Occipital lobe (tissue), 3 donors: ENCODE measurements at places on chromosomes 11 and 22. TPM values are rescaled to one million over a fixed set of nuclear protein-coding genes. Genes with fewer than 3 reads are reported as not detected.

The TSPAN32 gene
- total RNA-seq, result not detected

- no peak for DNase-seq
Measured at GRCh38 chr22:19666673-19667593, 47.4 kb upstream of the SEPTIN5 start.

DNA sequence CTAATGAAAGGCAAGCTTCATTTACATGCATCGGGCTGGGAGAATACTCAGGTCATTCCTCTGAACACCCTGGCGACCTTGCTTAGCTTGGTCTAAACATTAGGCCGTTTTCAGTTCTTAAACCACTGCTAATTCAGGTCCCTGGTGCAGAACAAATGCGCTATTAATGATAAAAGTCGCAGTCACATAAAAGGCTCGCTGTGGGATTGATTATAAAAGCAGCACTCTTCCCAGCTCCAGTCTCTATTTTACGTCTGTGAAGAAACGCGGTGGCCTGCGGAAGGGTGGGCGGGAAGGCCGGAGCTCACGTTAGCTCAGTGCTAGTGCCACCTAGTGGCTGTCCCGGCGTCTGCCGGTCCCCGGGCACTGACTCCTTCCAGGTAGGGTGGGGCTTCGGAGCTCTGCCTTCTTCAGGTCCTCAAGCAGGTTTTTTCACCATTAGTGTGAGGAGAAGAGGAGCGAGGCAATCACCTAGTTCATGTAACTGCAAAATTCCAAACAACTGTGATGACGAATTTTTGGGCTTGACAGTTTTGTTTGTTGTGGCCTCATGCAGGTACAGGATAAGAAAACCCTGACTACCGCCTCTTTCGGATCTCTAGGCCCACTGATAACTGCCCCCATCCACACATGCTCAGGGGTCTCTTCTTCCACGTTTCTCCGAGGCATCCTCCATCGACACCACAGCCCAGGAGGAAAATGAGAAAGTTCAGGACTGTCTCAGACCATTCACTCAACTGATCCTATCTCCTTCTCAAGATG lies 66.5 kb upstream of the CLMP start:
- DNase-seq, result peak; percentile 55

- DNase-seq, result no peak
Measured at GRCh38 chr22:33409079-33409478, 350.9 kb upstream of the SYN3 start.

GRCh38 chr11:131977854-131978253 lies 607.4 kb downstream of the NTM start:
- DNase-seq, result no peak

DNA sequence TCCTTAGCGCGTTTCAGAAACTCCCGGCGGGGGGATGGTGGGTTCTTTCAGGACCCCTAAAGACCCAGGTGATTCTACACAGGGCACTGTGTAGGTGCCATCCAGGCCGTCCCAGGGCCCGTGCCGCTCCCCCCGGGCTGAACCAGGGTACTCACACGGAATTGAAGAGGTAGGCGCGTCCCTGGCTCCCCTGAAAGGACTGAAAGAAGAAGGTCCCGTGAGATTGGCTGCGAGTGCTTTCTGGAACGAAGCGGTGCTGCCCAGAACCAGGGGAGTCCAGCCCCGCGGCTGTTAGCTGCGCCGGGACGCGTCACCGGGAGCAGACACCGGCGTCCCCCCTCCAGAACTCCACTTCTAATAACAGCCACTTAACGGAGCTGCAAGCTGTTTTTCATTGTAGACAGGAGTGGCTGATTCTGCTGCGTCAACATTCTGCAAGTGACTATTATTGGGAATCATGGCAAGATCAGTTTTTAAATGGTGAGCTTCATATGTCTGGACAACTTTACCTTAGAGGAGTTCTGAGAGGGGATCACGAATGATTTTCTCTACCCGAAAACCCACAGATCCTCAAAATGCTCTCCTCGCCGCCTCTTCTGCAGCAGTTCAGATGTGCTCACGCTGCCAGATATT lies 31.8 kb downstream of the YPEL1 start:
- DNase-seq, result no peak

The MS4A3 gene
- 0.16 TPM for total RNA-seq

DNA sequence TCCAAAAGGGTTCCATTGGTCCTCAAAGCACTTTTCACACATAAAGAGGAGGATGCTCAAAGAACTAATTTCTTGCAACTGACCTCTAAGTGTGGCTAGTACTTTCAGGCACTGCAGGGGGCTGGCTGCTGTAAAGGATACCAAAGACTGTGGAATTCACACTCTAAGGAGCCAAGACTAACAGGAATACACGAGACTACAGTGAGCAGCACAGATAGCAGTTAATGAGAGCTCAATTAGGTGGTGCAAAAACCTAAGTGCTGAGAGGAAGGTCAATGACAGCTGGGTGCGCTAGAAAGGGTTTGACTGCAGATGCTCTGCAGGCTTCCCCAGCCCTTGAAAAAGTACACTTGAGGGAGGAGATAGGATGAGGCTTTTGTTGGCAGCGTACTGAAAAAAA lies 124.3 kb upstream of the NTM start:
- DNase-seq, result no peak

- DNase-seq, result no peak
Measured at GRCh38 chr22:44400763-44401060, 88.0 kb upstream of the SHISAL1 start.

The TRIM49 gene
- total RNA-seq, result not detected

GRCh38 chr22:32576553-32577253 lies 102.1 kb downstream of the FBXO7 start:
- DNase-seq, result no peak

The CD248 gene
- 1.1 TPM for total RNA-seq

The BIRC3 gene
- 1.7 TPM for total RNA-seq

DNA sequence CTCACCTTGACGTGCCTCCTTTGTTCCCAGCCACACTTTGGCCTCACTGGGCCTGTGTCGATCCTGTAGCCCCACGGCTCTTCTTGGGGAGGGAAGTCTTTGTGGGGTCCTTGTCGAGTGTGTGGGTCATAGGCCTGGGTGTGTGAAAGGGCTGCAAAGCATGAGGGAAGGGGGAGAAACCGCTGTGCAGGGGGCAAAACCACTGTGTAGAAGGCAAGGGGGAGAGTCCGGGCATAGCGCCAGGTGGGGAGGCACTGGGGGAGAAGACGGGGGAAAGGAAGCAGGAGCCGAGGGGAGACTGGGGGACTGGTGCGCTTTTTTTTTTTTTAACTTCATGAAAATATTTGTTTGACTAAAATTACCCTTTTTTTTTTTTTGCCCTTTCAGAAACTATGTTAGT lies 65.1 kb upstream of the RASD2 start:
- DNase-seq, result no peak

The PGA4 gene
- 0.31 TPM for total RNA-seq

The HTR3B gene
- 0.31 TPM for total RNA-seq

DNA sequence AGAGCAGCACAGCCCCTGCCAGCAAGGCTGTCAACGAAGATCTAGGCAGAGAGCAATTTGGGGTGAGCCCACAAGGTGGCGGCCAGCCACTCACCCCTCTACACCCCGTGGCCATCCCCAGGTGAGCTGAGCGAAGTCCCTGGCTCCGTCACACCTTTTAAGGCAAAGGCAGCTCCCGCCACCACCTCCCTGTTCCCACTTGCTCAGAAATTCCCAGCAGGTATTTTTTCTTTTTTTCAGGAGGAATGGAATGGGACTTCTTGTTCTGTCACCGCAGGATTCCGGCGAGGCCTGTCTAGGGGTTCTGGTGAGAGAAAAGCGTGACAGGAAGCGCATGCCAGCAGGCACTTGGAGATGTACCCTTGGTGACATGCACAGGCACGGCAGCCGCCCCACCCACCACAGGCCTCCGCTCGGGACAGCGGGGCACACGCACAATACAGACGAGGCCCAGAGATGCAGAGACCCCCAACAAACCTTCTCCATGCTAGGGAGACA lies 10.0 kb downstream of the RPL3 start:
- no peak for DNase-seq

GRCh38 chr11:33706966-33707365 lies 6.3 kb upstream of the C11orf91 start:
- DNase-seq, result no peak
